ENCODE measurements at places on chromosomes 6 and 20.

- no peak for DNase-seq
Measured at GRCh38 chr6:16781348-16782169, 20.3 kb upstream of the ATXN1 start.

DNA sequence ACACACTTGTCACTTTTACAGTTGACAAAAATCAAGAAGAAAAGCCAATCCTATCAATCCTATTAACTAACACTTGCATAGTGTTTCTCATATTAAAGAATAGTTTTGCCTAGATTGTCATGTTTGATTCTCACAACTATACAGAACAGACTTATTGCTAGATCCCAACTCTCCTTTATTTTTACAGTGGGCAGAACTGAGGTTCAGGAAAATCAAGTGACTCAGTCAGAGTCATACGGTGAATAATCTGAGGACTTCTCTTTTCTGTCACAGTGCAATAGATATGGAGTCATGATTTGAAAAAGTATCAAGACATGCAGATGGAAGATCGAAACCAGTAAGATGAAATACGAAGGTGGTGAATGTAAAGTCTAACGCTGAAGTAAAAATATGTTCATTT, 195.1 kb upstream of the CITED2 start:
- no peak for DNase-seq

GRCh38 chr20:12824328-12825225, 184.2 kb upstream of the SPTLC3 start:
- DNase-seq = no peak

DNA sequence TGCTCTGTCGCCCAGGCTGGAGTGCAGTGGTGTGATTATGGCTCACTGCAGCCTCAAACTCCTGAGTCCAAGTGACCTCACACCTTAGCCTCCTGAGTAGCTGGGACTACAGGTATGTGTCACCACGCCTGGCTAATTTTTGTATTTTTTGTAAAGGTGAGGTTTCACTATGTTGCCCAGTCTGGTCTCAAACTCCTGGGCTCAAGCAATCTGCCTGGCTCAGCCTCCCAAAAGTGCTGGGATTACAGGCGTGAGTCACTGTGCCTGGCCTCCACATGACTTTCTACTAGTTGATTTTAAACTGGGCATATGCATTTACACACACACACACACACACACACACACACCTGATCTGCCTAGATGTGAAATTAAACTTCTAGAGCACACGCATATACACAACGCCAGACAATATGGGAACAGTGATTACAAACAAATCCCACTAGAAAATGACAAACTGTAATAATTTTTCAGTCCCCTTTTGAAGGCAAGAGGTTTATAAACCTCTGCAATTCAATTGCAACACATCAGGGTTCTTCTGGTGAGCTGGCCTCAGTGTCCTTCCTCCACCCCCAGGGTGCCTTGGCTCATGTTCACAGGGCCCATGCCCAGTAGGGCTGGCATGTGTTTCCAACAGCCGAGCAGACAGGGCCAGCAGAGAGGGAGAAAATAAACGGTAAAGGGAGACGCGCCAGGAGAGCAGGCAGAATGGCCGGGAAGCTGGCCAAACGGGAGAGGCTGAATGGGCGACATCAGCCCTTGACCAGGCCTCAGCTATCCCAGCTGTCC, 31.2 kb downstream of the PARD6B start:
- DNase-seq = no peak

- no peak for DNase-seq
Measured at GRCh38 chr6:139568956-139569538, 194.6 kb upstream of the CITED2 start.

DNA sequence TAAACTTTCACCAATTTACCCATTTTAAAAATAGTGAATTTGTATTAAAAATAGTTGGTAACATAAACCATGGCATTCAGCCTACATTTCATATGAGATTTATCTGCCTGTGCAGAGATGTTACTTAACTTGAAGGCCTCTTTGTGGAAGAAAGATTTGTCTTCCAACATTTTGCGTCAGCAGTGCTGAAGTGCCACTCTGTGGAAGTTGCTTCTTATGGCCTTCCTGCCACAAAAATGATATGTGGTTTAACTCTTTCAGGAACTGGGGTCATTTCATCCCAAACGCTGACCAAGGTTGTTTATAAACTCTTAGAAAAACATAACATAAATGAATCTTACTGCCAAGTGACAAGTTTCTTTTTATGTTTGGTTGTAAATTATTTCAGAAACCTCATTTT, 246.8 kb downstream of the ARID1B start:
- no peak for DNase-seq

- DNase-seq = no peak
Measured at GRCh38 chr20:6014957-6015356, 38.9 kb downstream of the LRRN4 start.

DNA sequence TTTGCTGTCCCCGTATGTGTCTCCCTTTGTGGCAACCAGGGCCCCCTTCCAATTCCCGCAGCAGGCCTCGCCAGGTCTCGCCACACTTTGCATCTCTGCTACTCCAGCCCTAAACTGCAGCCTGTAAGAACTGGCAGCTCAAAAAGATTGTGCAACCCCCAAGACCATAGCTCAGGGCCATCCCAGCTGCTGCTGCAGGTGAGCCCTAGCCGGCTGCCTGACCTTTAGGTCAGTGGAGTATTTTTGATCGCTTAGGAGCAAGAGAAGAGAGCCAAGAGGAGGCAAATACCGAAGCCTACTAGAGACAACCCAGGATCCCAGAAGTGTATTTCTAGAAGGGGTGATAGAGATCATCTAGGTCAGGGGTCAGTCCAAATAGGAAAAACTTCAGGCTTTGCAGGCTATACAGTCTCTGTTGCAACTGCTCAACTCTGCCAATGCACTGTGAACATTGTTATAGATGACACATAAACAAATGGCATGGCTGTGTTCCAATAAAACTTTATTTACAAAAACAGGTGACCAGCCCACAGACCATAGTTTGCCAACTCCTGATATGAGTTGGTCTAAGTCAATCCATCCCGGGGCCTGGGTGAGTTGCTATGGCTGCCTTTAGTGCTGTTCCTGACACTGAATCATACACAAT, 138.4 kb downstream of the EYA2 start:
- no peak for DNase-seq

- no peak for DNase-seq
Measured at GRCh38 chr6:150395388-150396009, 26.7 kb downstream of the IYD start.

DNA sequence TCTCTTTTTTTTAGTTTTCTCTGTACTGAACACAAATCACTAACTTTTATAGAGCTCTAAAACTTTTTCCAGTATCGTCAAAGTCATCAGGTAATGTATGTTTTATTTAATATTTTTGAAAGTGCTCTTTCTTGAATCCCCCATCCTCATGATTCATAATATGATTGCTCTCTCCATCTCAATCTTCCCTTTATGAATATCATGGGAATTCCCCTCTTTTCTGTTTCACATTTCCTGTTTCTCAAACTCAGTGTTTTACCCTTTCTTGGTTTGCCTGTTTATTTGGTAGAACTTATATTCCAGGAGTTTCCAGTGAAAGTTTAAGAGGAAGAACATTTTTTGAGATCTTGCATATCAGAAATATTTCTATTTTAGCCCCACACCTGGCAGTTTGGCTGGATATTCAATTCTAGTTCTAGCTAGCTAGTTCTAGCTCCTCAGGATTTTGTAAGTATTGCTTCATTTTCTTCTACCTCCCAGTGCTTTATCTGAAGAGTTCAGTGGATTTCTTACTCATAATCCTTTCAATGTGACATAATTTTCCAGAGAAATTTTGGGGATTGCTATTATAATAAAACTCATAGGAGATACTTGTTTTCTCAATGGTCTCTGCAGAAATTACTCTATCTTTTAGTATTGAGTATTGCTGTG, 6.1 kb upstream of the C6orf58 start:
- no peak for DNase-seq

- no peak for DNase-seq
Measured at GRCh38 chr20:25230166-25230831, 17.6 kb upstream of the PYGB start.

GRCh38 chr6:141475259-141475658, 657.5 kb upstream of the GJE1 start:
- no peak for DNase-seq

DNA sequence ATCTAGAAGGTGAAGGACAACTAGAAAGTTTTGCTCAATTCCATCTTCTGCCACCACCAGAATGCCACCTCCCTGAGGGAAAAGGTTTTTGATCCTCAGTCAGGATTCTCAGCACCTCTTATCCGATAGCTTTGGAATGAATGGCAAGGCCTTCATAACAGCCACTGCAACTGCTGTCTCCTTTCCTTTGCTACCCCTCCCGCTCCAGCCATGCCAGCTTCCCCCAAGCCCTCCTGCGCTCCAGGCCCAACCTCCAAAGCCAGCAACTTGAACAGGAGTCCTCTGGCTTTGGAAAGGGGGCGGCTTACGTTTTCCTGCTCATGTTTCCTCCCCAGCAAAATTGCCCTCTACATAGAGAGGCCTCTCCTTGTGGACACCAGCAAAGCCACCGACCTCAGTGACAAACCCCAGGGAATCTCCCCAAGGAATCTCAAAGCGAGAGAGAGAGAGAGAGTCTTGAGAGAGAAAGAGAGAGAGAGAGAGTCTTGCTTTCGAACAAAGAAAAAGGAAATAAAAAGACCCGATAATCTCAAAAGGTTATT, 420 bp upstream of the BTN2A1 start:
- DNase-seq = no peak

DNA sequence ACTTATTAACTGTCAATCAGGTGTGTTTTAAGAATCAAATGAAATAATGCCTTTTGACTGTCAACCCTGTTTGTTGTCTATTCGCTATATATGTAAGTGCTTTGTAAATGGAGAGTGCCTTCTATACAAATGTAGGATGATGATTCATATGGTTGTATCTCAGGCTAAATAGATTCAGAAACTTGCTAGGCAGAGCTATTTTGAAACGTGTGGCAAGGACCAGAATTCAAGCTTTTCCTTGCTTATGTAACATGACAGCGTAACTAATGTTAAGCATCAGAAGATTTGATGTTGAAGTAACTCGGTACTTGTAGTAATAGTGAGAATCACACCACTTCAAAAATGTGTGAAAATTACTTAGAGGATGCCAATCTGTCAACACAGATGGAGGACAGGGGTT, 3.4 kb downstream of the OGFRL1 start:
- no peak for DNase-seq

Measured in stimulated activated CD8-positive, alpha-beta memory T cell treated with anti-CD3 and anti-CD28 coated beads, Interleukin-4, amount 100 ng/mL, for 4 hours (primary cell).